ENCODE measurements at places on chromosomes 5 and 9.

DNA sequence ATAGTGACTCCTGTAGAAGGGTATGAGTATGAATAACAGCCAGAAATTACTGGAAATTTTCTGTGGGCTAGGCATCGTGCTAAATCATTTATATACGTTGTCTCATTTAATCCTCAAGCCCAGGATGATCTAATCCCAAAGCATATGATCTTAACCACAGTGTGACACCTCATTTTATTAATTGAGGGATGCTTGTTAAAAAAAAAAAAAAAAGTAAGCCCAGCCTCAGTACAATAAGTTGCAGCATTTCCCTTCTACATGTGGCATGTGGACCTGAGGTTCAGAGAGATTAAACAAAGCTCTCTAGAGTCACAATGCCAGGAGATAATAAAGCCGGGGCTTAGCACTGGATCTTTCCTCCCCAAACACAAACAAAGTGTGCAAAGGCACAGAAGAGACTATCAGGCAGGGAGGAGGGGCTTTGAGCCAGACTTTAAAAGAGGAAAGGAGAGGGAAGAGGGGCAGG, 49.5 kb downstream of the KLF4 start:
- no peak for DNase-seq

- no peak for DNase-seq
Measured at GRCh38 chr5:142143878-142144277, 35.3 kb downstream of the NDFIP1 start.

DNA sequence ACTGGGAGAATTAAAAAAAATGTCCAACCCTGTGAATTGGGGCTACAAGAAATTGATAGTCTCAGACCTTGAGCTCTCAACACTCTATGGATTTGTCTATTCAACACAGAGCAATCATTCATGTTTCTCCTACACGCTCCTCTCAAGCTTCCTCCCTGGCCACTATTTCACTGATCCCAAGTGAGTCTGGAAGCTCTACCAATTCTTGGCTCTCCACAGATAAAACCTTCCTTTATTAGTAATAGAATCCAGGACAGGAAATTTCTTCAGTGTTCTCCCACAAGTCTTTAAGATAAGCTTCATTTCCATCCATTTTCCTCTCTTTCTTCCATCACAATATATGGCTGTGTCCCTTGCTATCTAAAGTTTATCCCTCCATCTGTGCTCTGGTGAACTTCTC, 215.1 kb upstream of the PAPPA start:
- no peak for DNase-seq

- no peak for DNase-seq
Measured at GRCh38 chr9:127248241-127248640, 16.3 kb upstream of the GARNL3 start.

- DNase-seq: no peak
Measured at GRCh38 chr9:34579104-34579807, 10.3 kb downstream of the CNTFR start.

DNA sequence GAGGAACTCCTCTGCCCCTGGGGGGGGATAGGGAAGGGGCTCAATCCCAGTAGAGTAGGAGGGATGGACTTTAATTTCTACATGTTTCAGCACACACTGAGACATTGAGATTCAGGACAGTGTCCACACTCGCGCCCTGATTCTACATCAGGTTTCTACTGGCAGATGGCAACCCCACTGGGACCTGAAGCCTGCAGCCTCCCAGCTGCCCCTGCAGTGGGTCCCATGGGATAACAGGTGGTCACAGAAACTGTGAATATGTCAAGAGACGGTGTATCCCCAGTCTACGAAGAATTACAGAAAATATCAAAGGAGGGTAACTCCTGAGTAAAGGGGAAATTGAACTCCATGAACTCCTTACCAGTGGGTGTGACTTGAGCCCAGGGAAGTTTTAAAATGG, 2.4 kb upstream of the TERT start:
- DNase-seq: no peak

- DNase-seq: no peak
Measured at GRCh38 chr5:58274191-58274590, 185.7 kb downstream of the PLK2 start.

DNA sequence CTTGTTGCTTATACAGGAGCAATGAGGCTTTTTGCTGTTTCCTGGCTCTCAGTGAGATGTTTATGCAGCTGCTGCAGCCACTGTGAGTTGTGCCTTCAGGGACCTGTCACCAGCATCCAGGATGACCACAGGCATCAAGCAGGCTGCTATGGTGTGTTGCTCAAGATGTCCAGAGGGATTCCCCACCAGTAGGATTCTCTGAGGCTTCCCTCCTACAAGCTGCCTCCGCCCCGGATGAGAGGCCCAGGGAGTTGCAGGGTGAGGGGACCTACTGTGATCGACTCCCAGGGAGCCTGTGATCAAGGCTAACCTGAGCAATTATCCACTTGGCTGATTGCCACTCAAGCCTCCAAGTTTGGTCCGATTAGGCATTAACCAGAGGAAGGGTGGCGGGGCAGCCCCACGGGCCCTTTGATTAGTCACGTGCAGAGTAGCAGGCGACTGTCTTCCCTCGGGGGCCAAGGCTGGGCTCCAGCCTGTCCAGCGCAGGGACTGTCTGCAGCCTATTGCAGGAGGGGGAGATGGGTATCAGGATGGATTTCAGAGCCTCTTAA, 1.8 kb upstream of the FAT2 start:
- DNase-seq: no peak

DNA sequence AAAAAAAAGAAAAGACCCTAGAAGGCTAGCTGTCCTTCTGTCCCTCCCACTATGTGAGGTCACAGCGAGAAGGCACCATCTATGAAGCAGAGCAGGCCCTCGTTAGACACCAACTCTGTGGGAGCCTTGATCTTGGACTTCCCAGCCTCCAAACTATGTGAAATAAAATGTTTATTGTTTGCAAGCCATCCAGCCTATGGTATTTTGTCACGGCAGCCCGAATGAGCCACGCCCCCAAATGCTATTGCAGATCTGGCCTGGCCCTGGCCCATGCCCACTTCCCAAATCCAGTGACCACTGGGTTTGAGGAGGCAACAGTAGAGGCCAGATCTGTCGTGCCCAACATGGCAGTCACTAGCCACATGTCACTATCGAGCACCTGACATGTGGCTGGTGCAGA, 10.8 kb downstream of the STK10 start:
- no peak for DNase-seq

DNA sequence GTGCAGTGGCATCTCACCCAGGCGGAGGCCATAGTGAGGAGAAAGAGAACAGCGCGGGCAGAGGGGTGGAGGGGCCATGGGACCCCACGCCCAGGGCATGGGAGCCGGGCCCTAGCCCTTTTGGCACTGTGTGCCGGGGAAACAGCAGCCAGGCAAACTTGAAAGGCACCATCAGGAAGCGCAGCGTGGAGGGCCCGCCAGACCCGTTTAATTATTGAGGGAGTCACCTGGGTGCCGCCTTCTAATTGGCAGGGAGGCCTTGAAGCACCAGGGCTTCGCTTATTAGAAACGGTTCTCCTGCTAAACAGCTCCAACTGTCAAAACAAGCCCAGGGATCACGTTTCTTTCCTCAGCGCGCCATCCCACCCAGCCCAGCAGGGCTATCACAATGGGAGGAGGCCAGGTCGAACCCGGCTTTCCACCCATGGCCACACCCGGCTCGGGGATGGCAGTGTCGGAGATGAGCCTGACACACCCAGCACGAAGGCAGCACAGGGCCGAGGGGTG, 104.6 kb upstream of the SARDH start:
- no peak for DNase-seq

GRCh38 chr5:38598994-38599617, 42.7 kb upstream of the LIFR start:
- peak; percentile 60 for DNase-seq

DNA sequence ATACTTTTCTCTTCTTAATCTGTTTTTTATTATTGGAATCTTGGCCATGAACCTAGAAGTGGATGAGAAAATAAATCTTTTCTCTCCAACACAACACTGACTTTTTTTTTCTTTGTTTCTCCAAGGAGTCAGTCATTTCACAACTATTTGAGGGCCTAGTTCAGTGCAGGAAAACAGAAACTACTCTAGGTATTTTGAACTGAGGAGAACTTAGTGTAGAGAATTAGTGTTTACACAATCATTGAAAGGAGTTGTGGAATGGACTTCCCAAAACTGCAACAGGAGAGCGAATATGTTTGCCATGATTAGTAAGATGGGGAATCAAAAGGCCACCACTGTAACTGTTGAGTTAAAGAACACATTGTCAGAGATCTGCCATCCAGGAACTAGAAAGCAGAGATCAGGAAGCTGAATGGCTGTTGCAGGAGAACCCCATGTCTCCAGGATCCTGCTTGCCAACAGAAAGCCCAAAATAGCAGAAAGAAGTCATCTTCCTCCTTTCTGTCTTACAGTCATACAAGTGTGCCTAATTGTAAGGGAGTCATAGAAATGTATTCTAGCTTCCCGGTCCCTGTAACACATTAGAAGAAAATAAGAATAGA, 20.3 kb upstream of the PCDH1 start:
- DNase-seq: no peak

DNA sequence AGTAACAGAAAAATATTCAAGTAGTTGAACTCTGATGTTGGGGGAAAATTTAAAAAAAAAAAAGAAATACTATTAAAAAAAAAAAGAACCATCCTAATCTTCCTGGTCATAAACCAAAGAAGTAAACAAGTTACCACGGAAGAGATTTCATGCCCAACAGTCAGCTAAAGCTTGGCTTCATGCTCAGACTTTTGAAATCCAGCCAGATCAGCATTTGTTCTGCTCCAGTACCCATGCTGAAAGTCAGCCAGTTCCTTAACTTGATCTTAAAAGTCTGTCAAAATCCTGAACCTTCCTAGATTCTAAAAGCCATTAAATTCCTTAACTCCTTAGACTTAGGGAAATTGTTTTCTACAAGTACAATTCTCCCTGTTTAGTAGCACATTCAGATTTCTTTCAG, 908.7 kb upstream of the CDH9 start:
- DNase-seq: no peak

- no peak for DNase-seq
Measured at GRCh38 chr5:74938250-74938933, 72.2 kb upstream of the FAM169A start.

DNA sequence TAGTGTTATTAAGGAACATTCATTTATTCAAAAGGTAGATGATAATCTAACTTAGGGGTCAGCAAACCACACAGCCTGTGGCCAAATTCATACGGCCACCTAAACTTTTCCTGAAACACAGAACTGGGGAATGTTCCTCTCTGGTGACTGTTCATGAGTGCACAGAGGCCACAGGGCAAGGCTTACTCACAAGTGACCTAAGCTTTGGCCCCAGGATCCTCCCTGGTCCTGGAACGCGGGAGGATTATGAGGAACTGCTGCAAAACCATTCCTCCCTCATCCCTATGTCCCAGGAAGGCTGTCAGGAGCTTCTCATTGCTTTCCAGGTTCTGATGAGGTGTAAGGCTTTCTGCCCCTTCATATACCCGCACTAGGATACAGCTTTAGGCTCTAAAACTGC, 397.6 kb downstream of the SEMA5A start:
- DNase-seq: peak; percentile 23

DNA sequence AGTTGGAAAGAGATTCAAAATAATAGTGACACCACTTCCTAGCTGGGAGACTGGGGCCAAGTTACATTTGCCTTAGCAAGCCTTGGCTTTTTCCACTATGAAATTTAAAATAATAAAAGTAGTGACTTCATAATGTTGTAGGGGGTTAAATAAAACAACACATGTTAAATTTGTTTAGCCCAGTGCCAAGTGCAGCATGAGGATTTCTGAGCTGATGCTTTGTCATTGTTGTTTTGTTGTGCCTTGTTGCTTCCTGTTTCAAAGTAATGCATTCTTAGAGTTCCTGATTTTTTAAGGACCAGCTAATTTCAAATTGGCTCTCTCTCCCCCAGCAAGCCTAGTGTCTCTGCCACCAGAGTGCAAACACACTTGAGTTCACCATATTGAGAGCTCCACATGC, 270.7 kb upstream of the PAPPA start:
- no peak for DNase-seq

GRCh38 chr5:14266686-14267085, 123.5 kb downstream of the TRIO start:
- no peak for DNase-seq

DNA sequence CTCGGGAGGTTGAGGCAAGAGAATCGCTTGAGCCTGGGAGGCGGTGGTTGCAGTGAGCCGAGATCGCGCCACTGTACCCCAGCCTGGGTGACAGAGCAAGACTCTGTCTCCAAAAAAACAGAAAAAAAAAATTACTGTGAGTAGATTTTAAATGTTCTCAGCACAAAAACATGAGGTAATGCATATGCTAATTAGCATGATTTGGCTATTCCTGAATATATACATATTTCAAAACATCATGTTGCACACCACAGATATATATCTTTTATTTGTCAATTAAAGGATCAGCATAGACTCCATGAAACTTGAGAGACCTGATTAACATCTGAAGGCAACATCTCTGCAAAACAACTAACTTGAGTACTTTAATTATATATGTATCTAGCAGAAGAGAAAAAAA, 103.3 kb downstream of the THBS4 start:
- DNase-seq: no peak

GRCh38 chr5:176420086-176420485, 3.7 kb upstream of the CLTB start:
- no peak for DNase-seq

DNA sequence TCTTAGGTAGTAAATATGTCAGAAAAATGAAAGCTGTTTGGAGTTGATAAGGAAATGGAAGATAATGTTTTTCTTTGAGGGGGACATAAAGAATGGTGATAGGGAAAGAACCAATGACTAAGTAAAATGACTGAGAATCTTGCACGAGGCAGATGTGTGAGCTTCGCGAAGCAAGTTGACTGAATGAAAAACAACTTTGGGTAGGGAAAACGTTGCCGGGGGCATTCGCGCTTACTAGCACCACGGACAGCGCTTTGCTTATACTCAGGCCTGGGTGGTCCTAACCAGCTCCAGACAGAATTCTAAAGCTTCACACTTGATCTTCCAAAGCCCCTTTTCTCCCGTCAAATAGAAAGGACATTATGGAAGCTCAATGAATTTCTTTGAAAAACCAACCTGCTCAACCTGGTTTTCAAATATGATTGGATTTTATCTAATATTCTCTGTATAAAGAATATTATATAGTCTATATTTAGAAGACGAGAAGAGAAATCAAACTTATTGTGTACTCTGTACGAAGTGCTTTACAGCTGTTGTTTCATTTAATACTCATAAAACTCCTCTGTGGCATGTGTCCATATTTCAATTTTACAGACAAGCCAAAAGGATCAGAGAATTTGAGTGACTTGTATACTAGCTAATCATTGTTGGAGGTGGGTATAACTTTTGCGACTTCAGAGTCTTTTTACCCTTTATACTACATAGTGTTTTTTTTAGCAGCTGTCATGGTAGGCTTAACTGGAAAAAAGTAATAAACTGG, 1.9 kb upstream of the CDKN2B start:
- DNase-seq: no peak

DNA sequence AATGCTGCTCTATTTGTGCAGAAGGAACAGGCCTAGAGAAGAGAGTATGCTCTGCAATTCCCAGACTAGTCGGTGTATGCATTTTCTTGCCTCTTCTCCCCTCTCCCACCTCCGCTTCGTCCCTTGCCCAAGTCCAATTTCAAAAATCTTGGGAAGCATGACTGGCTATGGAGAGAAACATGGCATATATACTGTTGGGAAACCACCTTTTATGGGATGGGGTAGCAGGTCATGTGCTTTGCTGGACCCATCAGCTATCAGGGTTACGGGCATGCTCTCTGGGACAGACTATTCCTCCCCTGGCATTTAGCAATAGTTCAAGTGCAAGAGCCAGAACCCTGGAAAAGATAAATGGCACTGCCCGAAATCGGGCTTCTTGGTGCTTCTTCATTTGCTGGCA, 12.0 kb downstream of the ISL1 start:
- no peak for DNase-seq

GRCh38 chr5:170614720-170615119, 110.9 kb downstream of the KCNIP1 start:
- peak; percentile 31 for DNase-seq

- DNase-seq: no peak
Measured at GRCh38 chr9:96719521-96719920, 58.4 kb downstream of the ZNF510 start.
